ENCODE measurements at places on chromosomes 2 and 18.
A peak's percentile ranks its signal among the peaks of the same experiment; 100 is the strongest.

- DNase-seq, result peak; percentile 17
Observed at GRCh38 chr18:67265464-67266245, 250.9 kb downstream of the DSEL start.

GRCh38 chr2:70789304-70790135 is 923 bp downstream of the FIGLA start:
- peak; percentile 17 for DNase-seq

DNA sequence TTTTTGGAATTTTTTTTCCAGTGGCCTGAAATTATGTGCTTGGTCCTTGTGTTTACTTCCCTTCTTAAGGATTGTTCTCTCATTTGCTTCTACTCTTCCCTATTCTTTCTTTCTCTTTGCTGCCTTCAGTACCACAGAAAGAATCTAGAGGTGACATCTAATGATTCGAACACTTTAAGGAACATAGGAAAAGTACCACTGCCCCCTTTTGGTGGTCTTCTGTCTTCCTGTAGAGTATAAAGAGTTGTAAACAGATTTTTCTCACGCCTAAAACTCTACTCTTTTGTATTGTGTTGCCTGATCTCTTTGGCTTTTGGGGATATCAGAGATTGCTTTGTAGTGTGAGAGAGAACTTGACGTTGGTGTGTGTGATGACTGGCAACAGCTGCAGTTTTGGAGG is 7.0 kb upstream of the SCTR start:
- DNase-seq, result no peak

DNA sequence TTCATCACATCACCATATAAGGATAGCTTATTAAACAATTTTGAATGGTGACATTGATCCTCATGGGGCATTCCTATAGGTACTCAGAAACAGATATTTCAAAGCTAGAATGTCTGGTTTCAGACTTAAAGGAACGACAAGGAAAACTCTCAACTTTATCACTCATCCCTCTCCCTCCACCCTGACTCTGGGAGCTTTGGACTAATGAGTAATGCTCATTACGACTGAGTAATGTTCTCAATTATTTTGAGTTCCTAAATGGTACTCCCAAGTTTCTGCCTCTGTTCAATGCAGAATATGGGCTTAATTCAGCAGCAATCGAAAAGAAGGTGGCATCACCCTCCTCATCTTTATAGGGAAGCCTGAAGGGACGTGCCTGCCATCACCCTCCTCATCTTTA is 43.4 kb downstream of the RFX8 start:
- no peak for DNase-seq

GRCh38 chr18:79048245-79048632 is 21.0 kb upstream of the ATP9B start:
- DNase-seq, result no peak

GRCh38 chr2:201768918-201769317 is 11.8 kb downstream of the ALS2 start:
- DNase-seq, result no peak

GRCh38 chr2:121069434-121069969 is 215.5 kb downstream of the TFCP2L1 start:
- no peak for DNase-seq

GRCh38 chr2:156955701-156956100 is 301.8 kb upstream of the GALNT5 start:
- DNase-seq, result no peak

DNA sequence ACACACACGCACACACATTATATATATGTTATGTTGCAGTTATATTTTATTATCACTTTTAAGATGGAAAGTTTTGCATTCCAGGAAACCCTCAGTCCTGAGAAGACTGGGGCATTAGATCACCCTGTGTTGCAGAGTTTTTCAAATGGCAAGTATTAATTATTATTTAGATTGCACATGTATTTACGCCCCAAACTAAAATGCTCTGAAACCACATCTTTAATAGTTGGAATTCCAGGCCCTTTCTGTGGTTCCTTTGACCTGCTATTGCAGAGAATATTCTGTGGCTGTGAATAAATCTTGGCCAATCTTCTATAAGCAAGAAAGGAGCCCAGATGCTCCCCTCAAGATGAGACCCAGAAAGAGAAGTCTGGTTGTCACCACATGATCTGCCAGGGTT is 427.0 kb upstream of the TNP1 start:
- DNase-seq, result no peak

- DNase-seq, result no peak
Observed at GRCh38 chr2:62504657-62505056, 1.3 kb downstream of the TMEM17 start.

- no peak for DNase-seq
Observed at GRCh38 chr2:97911922-97912575, 83.7 kb downstream of the TMEM131 start.

GRCh38 chr2:235418918-235419317 is 74.9 kb upstream of the AGAP1 start:
- DNase-seq, result no peak

DNA sequence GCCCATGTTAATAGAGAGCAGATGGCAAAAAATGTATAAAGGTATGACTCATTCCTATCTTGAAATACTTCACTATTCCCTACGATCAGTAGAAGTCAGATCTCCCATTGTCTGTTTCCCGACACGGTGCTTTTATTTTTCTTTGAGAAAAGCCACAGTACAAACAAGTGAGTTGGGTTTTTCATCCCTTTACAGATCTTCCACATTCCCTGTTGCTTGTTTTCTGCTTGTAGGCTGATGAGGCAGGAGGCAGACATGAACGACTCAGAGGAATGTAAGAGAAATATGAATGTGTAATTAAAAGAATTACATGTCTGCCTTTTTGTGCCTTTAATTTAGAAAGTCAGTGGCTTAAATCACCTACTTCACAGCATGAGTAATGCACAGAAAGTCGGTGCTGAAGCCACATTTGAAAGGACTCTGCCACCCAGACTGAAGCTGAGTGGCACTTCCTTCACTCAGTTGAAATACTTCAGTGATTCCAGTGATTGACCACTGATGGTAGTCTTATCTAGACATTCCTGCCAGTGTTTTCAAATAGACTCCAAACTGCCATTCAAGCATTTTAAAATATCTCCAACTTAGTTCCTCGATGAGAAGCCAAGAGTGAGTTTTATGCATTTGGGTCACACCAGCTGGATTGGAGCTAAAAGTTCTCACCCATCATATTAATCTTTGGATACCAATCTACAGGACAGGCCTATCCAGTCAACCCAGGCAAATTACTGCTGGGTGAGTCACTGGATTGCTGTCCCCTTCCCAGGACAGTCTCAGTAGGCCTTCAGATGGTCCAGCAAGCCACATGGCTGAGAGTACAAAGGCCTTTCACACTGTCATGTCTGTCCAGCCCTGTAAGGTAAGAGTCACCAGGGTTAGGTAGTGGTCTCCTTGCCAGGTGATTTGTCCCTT is 79.0 kb downstream of the COLEC12 start:
- no peak for DNase-seq

DNA sequence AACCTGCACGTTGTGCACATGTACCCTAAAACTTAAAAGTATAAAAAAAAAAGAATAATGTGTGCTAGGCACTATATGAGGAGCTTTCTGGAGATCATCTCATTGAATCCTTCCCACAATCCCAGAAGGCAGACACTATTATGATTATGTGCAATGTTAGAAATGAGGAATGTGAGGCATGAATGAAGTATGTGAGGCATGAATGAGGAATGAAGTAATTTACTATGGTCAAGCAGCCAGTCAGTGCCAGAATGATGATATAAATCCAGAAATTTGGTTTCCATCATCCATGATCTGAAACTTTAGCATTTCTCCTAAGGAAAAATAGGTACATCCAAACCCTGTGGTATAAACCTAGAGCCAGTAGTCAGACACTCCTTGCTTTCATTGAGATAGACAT is 42.0 kb downstream of the CCDC148 start:
- no peak for DNase-seq

DNA sequence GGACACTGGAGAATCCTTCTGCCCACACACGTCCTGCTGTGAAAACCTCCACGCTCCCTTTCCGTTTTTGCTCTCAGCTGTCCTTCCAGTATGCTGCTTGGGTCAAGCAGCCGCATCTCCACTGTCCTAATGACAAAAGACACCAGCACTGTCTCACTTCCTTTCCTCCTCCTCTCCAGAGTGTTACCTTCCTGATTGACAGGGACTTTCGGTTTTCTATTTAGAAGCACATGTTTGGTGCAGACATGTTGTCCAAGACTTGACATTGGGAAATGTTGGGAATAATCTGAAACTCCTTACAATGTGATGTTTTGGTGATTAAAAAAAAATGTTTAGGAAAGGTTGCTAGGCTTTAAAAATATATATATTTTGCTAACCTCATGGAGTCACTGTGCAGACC is 226.6 kb downstream of the FAM210A start:
- no peak for DNase-seq

- no peak for DNase-seq
Observed at GRCh38 chr2:151353995-151354394, 3.4 kb upstream of the TNFAIP6 start.

GRCh38 chr2:26462511-26463243 is 15.2 kb downstream of the OTOF start:
- DNase-seq, result peak; percentile 22

- no peak for DNase-seq
Observed at GRCh38 chr2:66901344-66901743, 466.4 kb downstream of the MEIS1 start.

DNA sequence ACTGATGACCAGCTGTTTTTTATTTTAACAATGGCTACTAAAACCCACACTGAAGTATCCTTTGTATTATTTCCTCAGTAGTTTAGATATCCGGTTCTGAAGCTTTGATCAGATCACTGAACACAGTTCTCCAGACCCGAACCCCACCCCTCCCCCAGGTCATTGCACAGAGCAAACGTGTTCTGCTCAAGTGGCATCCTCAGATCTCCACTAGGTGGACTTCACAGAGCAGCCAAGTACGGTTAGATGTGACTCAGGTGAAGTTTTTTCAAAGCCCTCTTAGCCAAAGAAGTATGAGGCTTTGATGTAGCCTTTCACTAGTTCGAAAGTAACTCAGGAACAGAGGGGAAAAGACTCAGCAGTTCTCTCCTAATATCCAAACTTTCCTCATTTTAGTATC is 142.7 kb upstream of the NRP2 start:
- DNase-seq, result no peak

- no peak for DNase-seq
Observed at GRCh38 chr18:55856229-55856628, 268.2 kb upstream of the TCF4 start.

DNA sequence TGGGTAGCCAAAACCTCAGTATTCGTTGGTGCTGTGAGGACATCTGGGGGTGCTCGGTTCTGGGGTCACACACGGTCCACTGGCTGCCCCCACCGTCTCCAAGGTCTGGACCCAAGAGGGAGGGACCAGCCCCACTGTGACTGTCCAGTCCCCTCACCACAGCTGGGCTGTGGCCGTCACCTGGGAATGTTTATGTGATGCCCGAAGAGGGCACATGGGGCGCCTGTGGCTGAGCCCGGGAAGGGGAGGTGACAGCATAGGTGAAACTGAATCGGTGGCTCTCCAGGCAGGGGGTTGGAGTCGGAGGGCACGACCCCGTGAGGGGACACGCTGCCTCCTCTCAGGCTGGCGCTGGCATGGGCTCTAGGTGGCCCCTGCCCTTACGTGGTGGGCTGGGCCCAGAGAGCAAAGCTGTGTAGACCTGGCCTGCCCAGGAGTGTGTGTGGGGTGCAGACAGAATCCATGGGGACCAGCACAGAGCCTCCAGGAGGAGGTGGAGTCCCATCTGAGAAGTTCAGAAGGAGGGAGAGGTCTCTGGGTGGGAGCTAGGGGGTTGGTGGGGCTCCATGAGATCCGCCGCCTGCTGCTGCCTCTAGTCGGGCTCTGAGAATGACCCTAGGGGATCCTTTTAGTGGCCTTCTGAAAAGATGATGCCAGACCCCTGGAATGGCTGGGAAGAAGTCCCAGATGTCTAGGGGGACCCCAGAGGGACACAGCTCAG is 1.8 kb downstream of the BOK start:
- no peak for DNase-seq

DNA sequence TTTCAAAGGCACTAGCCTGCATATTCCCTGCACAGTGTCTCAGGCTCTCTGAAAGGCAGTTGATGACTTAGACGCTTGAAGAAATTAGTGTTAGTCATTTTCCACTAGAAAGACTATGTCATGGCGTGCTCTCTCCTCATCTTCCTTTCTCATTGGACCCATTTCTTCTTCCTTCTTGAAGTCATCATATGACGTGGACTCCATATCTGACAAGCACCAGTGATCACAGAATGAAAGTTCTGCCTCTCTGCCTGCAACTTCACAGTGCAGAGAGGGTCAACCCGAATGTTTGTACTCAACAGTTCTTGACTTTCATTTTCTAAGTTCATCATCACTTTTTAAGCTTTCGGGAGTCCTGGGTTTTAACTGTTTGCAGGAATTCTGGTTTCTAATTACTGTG is 63.7 kb upstream of the CYRIA start:
- no peak for DNase-seq

GRCh38 chr2:6773007-6773693 is 92.6 kb downstream of the CMPK2 start:
- no peak for DNase-seq

DNA sequence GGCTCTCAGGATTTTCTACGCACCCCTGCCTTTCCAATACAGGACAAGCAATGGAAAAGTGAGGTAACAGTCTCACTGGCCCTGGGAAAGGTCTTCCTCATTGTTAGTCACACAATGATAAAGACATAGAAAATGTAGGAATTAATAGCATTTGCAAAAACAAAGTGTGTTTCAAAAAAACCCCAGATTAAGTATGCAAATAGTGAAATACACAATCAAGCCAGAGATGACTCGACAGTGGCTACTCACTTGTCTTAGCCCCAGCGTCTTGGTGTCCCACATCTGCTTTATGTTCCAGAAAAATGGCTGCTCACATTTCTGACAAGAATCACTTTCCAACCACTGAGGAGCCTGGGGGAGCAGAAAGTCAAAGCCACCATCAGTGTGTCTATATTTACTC is 47.0 kb upstream of the AP1S3 start:
- no peak for DNase-seq

DNA sequence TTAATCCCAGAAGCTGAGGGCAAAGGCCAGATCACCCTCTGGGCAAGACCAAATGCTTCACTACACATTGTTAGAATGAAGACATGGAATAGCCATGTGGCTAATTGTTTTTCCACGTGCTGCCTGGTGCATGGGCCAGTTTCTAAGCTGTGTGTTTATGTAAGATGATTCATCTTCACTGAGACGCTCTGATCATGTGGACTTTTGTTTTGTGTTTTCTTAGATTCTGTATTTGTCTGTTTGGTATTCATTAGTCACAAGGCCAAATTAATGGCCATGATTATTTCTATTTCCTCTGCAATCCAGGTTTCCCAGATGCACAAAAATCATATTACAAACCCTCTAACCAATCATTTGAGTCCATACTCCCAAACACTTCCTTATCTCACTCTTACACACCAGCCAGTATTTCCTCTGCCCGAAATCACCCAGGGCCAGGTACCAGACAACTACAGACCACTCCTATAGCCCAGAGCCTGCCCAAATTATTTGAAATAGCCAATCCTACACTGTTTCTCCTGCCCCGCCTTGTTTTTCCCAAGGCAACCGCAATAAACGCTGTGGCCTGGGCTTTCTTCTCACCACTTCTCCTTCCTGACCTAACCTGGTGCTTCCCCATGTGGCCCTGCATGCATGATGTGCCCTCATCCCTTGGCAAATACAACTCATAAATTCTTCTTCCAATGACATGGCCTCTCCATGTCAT is 94.2 kb upstream of the SP3 start:
- peak; percentile 78 for DNase-seq

- no peak for DNase-seq
Observed at GRCh38 chr2:127650785-127651380, 4.9 kb downstream of the GPR17 start.
